ENCODE measurements at places on chromosomes 4 and X. TPM values are rescaled to one million over a fixed set of nuclear protein-coding genes. Genes with fewer than 3 reads are reported as not detected.

The PNMA6F gene
- total RNA-seq, result not detected

The CBLL2 gene
- not detected for total RNA-seq

The SSX4B gene
- not detected for total RNA-seq

The GYPE gene
- total RNA-seq, result 1.3 TPM

The TXK gene
- 2.5 TPM for total RNA-seq

The HSFX4 gene
- total RNA-seq, result not detected

The STIM2 gene
- total RNA-seq, result 12.4 TPM

- DNase-seq, result no peak
Observed at GRCh38 chr4:140829825-140830224, 73.6 kb upstream of the TBC1D9 start.

DNA sequence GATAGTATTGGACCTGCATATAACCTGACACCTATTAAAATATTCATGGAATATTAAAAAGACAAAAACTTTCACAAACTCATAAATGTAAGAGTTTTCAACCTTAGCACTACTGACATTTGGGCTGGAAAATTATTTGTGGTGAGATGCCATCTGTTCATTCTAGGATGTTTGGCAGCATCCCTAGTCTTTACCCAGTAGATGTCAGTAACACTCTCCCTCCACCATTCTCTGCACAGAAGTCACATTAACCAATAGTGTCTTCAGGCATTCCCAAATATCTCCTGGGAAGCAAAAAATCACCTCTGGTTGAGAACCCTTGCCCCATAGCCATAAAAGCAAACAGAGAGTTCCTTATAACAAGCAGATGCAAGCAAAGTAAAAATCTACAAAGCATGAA is 41.4 kb upstream of the NDST4 start:
- no peak for DNase-seq

GRCh38 chrX:47633689-47634590 is 4.2 kb upstream of the CFP start:
- DNase-seq, result no peak

- DNase-seq, result no peak
Observed at GRCh38 chr4:158229768-158230167, 19.5 kb downstream of the TMEM144 start.

- DNase-seq, result no peak
Observed at GRCh38 chrX:119402588-119402987, 3.5 kb downstream of the SLC25A43 start.

DNA sequence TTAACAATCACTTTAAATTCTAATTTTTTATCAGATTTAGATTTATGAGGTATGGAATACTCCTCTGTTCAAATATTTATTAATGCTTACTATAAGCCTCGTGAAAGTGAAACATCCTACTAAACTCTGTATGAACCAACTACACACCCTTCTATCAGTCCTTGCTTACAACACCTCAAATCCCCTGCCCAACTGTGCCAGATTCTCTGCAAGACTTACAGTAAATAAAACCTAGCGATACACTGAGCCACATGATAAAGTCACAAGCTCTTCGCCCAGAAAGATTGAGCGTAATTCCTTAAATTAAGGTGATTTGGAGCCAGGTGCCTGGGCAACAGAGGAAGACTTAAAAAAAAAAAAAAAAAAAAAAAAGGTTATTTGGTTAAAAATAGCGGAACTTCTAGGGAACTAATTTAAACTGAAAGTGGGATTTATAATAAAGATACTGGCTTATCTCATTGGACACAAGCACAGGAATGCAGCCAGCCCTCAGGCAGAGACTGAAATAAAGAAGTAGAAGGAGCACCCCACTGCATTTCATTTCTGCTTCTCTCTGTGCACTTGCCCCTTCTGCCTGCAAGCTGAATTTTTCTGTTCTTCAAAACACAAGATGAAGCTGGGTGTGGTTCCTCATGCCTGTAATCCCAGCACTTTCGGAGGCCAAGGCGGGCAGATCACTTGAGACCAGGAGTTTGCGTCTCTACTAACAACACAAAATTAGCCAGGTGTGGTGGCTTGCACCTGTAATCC is 17.5 kb upstream of the C4orf36 start:
- no peak for DNase-seq

DNA sequence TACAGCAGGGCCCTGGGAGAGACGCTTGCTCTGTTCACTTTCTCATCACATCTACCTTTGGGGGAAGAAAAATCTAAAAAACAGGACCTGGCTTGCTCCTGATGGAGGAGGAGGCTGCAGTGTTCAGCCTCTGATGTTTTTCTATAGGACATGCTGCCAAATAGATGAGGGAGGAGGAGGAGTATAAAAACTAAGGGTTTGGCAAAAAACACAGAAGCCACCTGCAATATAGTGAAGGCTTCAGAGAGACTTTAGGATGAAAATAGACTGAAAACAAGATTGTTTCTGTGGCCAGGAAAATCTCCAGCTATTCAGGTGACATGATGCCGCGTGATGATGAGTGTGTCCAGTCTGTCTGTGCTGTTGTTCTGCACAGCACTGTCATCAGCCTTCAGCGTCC is 160.6 kb downstream of the PTTG2 start:
- DNase-seq, result no peak

DNA sequence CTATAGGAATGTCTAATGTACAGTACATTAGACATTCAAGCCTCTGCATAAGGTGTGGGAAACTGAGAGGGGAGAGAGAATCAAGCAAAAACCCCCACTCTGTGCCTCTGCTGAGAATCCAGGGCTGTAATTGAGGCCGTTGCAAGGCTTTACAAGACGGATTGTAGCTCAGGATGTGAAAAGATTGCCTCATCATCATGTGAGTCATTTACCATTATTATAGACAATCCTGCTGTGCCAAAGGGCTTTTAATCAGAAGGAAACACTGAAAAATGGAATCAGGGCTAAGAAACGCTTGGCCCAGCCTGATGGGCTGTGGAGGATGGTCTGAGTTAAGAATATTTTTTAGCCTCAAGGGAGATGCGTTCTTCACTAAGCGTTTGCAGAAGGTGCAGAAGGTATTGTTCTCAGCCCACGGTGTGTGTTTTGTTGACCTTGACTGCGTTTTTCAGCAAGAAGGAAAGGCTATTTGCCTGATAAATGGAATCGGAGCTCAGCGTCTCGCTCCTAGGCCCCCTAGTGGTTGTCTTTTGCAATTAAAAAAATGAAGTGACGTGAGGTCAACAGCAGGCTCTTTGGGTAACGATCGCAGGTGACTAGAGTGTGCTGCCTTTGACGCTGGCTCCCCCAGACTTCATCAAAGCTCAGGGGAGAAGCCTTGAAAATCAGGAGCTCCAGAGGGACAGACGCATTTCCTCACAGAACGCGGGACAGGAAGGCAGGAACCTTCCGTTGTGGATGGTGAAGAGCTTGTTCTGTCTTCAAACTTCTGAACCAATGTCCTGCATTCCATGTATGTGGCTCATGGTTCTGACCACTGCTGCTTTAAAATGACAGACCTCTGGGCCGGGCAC is 18.1 kb upstream of the CHRNA9 start:
- DNase-seq, result peak; percentile 91

- no peak for DNase-seq
Observed at GRCh38 chr4:79050541-79050880, 111.3 kb upstream of the PAQR3 start.

GRCh38 chr4:931960-932712 is at the start of the genes GAK and TMEM175:
GAK (minus strand) TSS chr4:932316; CDS start chr4:932187, 129 bp downstream.
TMEM175 (plus strand) TSS chr4:932460; CDS start chr4:947740, 15,280 bp downstream.
- peak; percentile 92 for DNase-seq

DNA sequence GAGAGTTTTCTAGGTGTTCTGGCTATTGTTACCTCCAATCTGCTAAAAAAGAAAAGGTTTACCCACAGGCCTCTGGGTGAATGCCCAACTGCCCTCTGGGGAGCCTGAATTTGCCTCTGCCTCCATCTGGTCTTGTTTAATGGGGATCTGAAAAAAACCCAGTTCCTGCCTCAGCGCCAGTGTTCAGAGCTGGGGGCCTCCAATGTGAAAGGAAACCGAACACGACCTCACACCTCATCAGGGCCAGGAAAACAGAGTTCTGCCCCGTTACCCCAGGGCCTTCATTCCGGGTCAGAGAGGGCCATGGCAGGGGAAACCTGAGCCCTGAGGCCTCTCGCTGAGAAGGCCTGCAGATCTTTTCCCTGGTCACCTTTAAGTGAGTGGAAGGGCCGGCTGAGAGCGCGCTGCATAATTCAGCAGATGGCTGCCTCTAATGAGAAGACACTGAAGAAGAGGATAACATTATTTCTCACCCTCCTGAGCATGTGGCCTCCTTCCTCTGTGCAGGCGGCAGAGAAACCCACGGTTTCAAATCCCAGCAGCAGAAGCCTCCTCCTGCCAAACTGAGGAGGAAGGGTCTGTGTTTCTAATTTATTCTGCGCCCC is 6.8 kb downstream of the SEPTIN6 start:
- no peak for DNase-seq

GRCh38 chr4:117164338-117164737 is 79.0 kb upstream of the TRAM1L1 start:
- no peak for DNase-seq

DNA sequence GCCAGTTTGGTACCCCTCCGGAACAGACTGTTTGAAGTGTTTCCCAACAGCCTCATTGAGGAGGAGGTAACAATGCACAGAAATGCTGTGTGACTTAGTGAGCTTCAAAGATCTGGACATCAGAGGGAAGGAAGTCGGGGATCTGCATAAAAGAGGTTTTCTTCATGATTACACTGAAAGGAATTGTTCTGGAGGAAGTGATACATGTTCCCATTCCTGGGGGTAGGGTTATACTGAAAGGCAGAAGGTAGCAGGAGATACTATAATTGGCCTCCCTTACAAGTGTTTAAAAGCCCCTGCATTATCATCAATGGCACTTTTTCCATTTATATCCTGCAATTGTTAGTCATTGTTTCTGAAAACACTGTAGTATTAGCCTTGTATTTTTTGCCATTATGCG is 94.0 kb upstream of the DKK2 start:
- DNase-seq, result no peak

DNA sequence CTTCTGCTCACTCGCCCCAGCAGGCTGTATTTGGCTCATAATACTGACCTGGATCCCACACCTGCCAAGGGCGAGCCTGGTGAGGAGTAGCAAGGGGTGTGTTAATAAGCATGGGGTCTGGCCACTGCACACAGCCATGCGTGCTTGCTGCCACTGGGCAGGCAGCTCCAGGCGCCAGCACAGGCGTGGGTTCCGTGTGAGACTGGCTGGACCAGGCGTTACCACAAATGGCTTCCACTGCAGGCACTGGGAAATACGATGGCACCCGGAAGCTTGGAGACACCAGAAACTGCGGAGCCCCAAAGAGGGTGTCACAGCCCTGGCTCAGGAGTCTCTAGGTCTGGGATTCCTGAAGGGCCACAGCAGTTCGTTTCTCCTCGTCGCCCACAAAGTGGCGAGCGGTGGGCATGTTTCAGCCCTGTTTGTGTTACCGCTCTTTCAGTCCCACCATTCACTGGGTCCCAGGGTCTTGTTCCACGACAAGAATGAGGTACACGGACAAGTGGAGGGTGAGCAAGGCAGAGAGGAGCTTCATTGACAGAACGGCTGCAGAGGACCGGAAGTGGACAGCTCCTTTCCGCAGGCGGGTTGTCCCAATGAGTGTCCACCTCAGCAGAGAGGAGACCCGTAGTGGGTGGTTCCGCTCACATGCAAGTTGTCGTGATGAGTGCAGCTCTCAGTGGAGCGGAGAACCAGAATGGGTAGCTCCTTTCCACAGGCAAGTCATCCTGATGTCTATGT is 428.9 kb downstream of the EPHA5 start:
- DNase-seq, result no peak

DNA sequence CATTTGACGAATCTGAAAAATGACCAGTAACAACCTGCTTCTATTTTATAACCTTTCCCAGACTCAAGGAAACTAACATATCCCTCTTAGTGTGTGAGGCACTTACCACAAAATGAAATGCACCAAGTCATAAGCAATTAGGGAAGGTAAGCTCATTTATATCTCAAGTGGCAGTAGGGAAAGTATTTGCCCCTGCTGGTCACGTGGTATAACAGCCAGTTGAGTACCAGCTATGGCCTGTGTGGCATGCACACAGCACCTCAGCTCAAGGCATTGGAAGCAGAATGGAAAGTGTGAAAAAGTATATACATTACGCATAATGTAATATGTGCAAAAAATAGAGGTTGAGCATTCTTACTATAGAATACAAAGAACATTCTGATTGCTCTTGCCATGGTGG is 178.3 kb upstream of the GYPA start:
- no peak for DNase-seq

- peak; percentile 38 for DNase-seq
Observed at GRCh38 chr4:7073526-7074390, 5.9 kb upstream of the GRPEL1 start.

- DNase-seq, result no peak
Observed at GRCh38 chr4:109157205-109157604, 145.3 kb downstream of the COL25A1 start.

DNA sequence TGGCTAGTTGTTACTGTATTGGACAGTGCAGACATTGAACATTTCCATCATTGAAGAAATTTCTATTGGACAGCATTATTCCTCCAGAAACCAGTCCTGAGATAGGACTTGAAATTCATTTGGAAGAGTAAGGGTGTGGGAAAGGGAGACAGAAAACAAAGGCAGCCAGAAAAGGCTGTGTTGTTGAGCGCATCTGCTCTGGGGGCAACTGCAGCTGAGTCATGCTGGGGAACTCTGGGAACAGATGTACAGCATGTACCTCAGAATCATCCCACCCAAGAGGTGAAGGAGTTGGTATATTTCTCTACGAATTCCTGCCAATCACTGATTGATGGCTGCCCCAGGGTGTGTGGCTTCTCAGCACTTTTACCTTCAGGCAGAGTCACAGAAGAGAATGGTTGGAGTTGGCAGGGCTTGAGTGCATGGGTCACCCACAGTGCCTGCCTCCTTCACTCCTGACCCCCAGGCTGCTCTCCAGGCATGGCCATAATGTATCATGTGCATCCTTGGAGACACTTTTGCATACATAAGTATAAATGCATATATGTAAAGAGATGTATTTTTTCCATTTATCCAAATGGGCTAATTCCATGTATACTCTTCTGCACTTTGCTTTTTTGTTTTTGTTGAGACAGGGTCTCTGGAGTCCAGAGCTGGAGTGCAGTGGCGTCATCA is 39.4 kb downstream of the GEMIN8 start:
- DNase-seq, result no peak

- no peak for DNase-seq
Observed at GRCh38 chr4:165556383-165556782, 177.6 kb downstream of the CPE start.

All from NCI-H460 (cell line).